Activated CD4-positive, alpha-beta T cell treated with anti-CD3 and anti-CD28 coated beads, Interleukin-2, amount 50 U/mL, for 1 hour (primary cell): ENCODE measurements at places on chromosomes 6 and 20.
A peak's percentile ranks its signal among the peaks of the same experiment; 100 is the strongest.

DNA sequence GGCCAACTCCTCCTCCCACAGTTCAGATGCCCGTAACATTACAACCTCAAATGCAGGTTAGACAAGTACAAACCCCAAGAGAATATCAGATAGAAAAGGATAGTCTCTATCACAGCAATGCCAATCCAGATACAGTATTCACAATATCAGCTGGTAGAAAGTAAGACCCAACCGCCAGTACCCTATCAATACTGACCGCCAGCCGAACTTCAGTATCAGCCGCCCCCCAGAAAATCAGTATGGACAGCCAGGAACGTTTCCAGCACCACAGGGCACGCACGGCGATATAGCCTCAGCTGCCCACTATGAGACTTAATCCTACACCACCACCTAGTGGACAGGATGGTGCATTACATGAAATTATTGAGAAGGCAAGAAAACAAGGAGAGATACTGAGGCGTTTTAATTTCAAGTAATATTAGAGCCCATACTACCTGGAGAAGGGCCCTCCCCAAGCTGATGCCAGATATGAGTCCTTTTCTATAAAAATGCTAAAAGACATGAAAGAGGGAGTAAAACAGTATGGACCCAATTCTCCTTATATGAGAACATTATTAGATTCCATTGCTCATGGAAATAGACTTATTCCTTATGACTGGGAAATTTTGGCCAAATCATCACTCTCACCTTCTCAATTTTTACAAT, 17.6 kb upstream of the EIF2S2 start:
- DNase-seq, result peak; percentile 34

- DNase-seq, result no peak
These were observed 40.6 kb upstream of the TGM6 start for GRCh38 chr20:2340136-2340535.

GRCh38 chr6:29759457-29759856, 36.2 kb downstream of the HLA-F start:
- DNase-seq, result no peak

GRCh38 chr6:100538086-100538485, 73.4 kb upstream of the SIM1 start:
- no peak for DNase-seq

- DNase-seq, result no peak
These were observed 341 bp upstream of the MCM9 start for GRCh38 chr6:118935331-118935668.

- no peak for DNase-seq
These were observed 7.5 kb upstream of the CCDC28A start for GRCh38 chr6:138765896-138766655.

- DNase-seq, result no peak
These were observed 25.5 kb upstream of the DST start for GRCh38 chr6:56668158-56668557.

DNA sequence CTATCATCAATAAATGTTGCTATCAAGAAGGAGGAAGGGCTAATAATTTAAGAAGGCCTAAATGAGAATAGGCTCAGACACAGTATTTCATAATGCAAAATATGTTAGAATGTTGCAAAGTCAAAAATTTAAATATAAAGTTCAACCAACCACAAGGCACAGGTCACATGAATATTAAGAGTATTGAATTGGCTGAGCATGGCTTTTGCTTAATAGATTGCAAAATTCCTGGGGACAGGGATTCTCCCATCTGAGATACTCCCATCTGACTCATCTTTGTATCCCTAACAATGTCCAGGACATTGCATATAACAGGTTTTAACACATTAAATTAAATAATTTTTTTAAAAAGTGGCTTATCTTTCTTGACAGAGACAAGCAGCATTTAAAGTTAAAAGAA, 32.9 kb upstream of the UTRN start:
- no peak for DNase-seq

- DNase-seq, result no peak
These were observed 160.1 kb downstream of the EYS start for GRCh38 chr6:65546894-65547293.

DNA sequence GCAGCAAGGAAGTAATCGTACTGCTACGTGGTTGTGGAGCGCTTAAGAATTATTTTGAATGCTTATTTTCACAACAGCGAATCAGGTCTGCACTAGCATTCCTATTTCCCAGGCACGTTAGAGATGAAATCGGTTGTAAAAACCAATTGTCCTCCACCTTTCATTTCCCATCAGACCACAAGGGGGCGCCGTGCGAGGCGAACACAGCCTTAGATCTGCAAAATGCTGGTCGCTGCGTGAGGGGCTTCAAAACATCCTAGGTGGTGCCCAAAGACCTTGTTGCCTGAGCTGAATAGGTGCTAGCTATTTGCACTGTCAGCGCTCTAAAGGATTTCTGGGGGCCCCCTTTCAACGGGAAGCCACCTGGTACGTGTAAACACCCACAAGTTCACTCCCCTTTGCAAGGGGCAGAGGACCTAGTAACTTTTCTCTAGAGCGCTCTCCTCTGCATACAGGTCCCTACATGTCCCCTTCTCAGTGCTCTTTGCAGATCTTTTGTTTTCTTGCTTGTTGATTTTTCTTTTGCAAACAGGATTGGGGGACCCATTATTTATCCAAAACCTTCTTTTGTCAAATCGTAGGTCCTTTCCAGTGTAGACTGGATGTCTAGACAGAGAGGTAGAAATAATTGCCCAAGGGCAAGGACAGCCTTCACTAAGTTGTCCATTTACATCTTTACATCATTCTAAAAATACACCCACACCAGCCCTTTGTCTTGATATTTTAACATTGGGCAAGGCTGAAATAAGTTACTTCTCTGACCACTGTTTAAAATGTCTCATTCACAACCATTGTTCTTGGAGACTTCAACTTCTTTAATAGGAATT, 59.8 kb downstream of the NEDD9 start:
- DNase-seq, result peak; percentile 79

GRCh38 chr20:62736026-62736406, 27.4 kb downstream of the NTSR1 start:
- DNase-seq, result no peak

- peak; percentile 10 for DNase-seq
These were observed at the start of gene OPRM1 for GRCh38 chr6:154039231-154039842. Gene OPRM1, plus strand, starts transcription at chr6:154039240. Its CDS starts 305 bp downstream, at chr6:154039545.

DNA sequence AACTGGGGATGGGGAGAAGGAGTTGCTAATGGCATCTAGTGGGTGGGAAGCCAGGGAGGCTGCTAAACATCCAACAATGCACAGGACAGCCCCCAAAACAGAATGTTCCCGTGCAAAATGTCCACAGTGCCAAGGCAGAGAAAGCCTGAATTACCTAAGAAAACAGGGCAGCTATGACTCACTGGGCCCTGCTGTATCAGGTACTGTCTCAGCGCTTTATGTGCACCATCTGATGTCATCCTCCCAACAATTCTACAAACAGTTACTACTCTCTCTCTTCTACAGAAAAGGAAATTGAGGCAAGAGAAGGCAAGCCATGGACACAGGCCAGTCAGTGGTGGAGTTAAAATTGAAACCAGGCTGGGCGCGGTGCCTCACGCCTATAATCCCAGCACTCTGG, 3.1 kb downstream of the YTHDF1 start:
- DNase-seq, result no peak

GRCh38 chr20:33945391-33946081, 48.2 kb upstream of the RALY start:
- no peak for DNase-seq
